ENCODE measurements at places on chromosomes 16 and 17.

GRCh38 chr17:55728833-55729232, 6.2 kb upstream of the TMEM100 start:
- no peak for DNase-seq

DNA sequence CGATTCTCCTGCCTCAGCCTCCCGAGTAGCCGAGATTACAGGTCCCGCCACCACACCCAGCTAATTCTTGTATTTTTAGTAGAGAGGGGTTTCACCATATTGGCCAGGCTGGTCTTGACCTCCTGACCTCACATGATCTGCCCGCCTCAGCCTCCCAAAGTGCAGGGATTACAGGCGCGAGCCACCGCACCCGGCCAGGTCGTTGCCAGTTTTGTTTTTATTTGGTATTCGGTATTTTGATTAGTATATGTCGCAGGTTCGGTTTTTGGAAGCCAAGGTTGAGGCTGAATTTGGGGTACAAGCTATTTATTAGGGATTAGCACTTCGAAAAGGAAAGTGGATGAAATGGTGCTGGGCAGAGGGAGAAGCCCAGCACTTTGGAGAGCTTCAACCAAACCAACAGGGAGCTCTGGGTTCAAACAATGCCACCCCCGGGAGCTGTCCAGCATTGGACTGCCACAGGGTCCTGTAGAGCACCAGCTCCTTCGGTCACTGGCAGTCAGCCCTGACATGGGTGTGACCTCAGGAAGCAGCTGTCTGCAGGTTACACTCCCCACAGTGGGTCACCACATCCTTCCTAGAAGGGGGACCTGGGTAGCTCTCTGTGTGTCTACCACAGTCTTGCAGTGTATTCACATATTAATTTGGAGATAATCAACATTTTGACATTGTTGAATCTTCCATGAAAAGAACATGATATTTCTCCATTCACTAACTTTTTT, 1.5 kb upstream of the CLEC10A start:
- DNase-seq, result no peak

- DNase-seq, result no peak
These were observed 623.2 kb upstream of the ZFHX3 start for GRCh38 chr16:73670836-73671820.

DNA sequence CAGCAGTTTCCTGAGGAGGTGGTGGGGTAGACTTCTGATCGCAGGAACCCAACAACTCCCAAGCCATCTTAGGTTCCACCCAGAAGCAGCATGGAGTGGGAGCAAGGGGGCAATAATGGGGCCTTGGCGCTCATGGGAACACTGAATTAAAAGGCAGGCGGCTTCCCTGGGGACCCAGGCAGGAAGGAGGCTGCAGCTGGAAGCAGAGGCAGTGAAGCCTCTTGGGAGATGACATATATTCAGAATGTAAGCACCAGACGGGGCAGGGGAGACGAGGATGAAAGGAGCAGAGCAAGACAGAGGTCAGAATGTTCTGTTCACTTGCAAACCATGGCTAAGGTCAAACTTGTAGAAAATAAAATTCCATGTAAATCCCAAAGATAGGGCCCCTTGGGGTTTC, 2.9 kb downstream of the HIGD1B start:
- DNase-seq, result no peak

- peak; percentile 57 for DNase-seq
These were observed 253.3 kb downstream of the SOX9 start for GRCh38 chr17:72373910-72374741.

GRCh38 chr16:55479430-55480140, 587 bp downstream of the MMP2 start:
- no peak for DNase-seq

DNA sequence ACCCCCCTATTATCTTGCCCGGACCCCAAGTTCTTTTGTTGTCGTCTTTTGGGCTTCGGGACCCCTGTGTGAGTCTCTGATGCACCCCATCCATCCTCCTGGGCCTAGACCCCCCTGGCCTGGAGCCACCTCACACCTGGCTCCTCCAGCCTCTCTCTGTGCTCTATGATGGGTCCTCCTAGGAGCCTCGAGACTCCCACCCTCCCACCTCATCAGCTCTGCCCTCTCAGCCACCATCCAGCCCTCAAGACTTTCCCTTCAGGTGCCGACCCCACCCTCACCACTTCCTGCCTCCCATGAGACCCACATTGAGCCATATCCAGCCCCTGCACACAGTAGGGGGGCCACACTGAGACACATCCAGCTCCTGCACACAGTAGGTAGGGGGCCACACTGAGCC, 8.7 kb upstream of the ATP2A3 start:
- no peak for DNase-seq

DNA sequence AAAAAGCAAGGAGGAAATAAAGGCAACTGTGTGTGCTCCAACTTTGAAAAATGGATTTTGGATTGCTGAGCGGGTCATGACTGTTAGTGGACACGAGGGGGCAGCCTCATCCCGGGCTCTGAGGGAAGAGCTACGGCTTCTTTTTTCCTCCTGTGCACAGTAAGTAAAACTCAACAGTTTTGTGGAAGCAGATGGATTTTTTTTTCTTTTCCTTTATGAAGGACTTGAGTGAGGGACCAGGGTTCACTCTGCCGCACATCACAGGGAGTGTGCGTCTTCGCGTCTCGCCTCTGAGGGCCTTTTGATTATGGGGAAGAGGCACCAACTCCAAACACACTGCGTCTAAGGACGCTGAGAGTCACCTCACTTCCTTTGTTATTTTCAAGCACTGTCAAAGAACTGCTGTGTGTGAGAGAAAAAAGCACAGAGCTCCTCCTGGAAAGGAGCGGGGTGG, 80.3 kb upstream of the GOT2 start:
- no peak for DNase-seq
